ENCODE measurements at places on chromosomes 5 and 9.

- DNase-seq, result no peak
Measured at GRCh38 chr5:158898185-158899177, 201.2 kb downstream of the EBF1 start.

GRCh38 chr9:124481115-124481514, 26.1 kb downstream of the NR5A1 start:
- DNase-seq, result no peak

GRCh38 chr5:113093558-113093957, 117.0 kb downstream of the DCP2 start:
- no peak for DNase-seq

DNA sequence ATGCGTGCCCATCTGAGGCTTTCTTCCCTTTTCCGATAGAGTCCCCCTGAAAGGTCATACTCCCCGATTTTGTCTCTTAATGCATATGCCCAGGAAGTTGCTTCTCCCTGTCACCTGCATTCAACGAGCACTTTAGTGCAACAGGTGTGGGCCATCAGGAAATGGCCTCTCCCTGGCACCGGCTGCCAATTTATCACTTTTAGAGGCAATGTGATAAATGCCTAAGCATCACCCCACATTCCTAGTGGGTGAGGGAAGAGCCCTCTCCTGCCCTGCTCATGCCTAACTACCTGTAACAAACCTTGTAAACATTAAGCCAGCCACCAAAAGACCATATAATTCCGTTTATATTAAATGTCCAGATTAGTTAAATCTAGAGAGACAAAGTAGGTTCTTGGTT, 1.1 kb upstream of the SNAPC3 start:
- no peak for DNase-seq

- DNase-seq, result no peak
Measured at GRCh38 chr5:157912621-157913325, 53.8 kb upstream of the CLINT1 start.
